ELF-1 (cell line): ENCODE measurements at places on chromosomes 3 and 15.

GRCh38 chr3:54349691-54350090 lies 227.3 kb downstream of the CACNA2D3 start:
- no peak for DNase-seq

GRCh38 chr3:188877381-188877780 lies 294.4 kb upstream of the TPRG1 start:
- DNase-seq = no peak

GRCh38 chr3:24447836-24448235 lies 46.8 kb downstream of the THRB start:
- DNase-seq = no peak

- no peak for DNase-seq
These were observed 196.6 kb downstream of the KCNMB2 start for GRCh38 chr3:178732824-178733223.

DNA sequence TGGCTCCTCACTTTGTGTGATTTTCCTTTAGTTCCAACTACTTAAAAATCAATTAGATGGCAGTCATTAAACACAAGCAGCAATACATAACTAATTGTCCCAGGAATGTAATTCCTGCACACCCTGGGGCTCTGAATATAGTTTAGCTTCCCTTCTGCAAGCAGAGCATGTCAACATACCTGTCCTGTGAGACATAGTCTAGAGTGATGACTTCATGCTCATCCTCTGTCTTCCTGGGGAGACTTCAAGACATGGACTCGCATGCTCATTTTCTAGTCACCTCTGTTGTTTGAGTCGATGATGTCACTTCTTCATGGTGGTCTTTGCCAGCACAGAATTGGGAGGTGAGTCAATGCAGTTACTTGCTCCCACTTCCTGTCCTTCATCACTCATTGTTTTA lies 15.7 kb downstream of the C3orf52 start:
- DNase-seq = no peak
